WTC11 (cell line): ENCODE measurements at places on chromosomes 5 and 9. TPM values are rescaled to one million over a fixed set of nuclear protein-coding genes. Genes with fewer than 3 reads are reported as not detected.

Gene MYO10
- total RNA-seq = 89.8 to 90.8 TPM (median 90.7 TPM) in 3 replicates

Gene PCDHGB4
- total RNA-seq = 7.8 to 9.1 TPM (median 8.8 TPM) in 3 replicates

GRCh38 chr9:127588740-127589506 is 23.2 kb upstream of the STXBP1 start:
- DNase-seq = no peak

GRCh38 chr5:111372799-111373198 is 139.5 kb downstream of the STARD4 start:
- DNase-seq = no peak

- no peak for DNase-seq
Measured at GRCh38 chr5:36712706-36713105, 106.3 kb downstream of the SLC1A3 start.

DNA sequence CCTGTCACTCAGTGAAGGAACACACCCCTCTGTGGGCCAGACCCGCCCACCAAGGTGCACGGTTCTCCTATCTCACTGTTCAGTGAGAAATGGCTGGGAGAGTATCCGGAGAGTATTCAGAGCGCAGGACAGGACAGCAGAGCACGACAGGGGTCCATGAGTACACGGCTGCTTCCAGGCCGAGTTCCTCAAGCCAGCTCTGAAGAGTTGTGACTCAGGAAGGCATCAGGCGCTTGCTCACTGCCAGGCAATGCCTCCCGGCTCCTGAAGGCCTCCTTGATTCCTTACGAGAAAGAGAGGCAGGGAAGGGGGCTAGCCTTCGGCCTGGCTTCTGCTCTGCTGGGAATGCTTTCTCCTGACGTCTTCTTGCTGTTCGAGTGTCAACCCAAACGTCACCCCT is 132.1 kb upstream of the PPP1R26 start:
- DNase-seq = no peak

- no peak for DNase-seq
Measured at GRCh38 chr9:98201102-98201501, 8.7 kb upstream of the CORO2A start.

- no peak for DNase-seq
Measured at GRCh38 chr5:133269691-133270090, 217.9 kb downstream of the HSPA4 start.

GRCh38 chr9:71678999-71679398 is 89.3 kb downstream of the CEMIP2 start:
- DNase-seq = no peak

DNA sequence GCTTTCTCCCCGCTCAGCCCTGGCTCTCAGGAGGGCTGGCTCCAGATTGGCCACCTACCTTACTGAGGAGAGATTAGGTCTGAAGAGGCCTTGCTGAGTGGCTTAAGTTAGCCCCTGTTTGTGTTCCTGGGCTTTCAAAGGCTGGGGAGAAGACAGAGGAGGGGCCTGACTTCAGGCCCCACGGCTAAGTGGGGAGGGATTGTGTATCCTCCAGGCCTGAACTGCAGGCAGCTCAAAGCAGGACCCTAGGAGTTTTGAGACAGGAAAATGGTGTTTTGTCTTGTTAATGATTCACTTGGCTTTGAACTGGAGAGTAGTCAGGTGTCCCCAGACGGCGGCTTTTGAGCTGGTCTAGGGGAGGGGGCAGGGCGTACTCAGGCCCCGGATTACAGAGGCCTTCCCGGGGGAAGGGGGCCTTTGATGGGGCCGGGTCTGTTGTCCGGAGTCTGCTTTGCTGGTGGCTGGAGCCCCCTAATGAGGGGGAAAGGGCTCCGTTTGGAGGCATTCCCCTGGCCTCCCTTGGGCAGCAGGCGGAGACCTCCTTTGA is 162.0 kb upstream of the SMIM23 start:
- DNase-seq = peak; percentile 81
